ENCODE measurements at places on chromosomes 11 and 22.

- peak; percentile 69 for DNase-seq
Observed at GRCh38 chr11:130629039-130629438, 180.6 kb downstream of the ADAMTS15 start.

DNA sequence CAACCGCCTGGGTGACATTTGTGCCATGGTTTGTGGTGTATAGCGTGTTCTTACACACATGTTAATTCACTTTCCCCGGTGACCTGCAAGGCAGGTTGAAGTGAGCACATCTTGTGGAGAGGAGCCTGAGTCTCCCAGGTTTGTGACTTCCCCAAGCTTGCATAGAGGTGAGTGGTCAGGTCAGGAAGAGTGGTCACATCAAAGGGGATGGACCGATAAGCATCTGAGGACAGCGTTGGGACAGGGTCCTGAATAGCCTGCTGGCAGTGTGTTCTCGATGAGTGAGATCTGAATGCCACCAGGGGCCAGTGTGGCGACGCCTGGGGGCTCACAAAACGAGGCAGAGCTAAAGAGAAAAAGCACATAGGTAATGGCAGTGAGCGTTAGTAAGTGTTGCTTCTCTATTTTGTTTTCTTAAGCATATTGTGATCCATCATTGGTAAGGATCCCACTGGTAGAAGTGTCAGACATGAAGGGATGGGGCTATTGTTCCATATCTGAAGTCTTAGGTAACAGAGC is 154.6 kb downstream of the GRIK4 start:
- DNase-seq = no peak

DNA sequence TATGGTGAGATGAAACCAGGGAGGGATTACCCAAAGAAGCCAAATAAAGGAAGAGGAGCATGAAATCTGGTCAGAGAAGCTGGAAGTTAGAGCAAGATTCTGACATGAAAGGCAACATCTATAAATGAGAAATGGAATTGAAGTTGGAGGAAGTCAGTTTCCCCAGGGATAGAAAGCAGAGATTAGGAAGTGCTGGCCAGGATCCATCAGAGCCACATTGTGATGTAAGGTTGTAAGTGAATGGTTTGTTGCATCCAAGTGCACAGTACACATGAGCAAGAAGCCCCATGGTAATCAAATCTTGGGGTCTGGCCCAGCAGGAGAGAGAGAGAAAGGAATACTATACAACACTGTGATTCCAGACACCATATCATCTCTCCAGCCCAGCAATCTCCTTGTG is 6.6 kb upstream of the NLRP10 start:
- DNase-seq = no peak

DNA sequence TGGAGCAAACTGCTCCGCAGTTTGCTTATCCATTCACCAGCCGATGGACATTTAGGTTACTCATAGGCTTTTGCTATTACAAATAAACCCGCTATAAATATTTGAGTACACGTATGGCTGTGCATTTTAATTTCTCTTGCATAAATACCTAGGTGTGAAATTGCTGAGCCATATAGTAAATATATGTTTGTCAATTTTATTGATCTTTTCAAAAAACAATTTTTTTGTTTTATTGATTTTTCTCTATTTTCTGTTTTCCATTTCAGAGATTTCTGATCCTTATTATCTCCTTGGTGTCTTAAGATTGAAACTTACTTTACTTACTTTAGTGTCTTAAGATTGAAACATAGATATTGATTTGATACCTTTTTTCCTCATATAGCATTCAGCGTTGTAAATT is 4.5 kb downstream of the ZNF74 start:
- no peak for DNase-seq

DNA sequence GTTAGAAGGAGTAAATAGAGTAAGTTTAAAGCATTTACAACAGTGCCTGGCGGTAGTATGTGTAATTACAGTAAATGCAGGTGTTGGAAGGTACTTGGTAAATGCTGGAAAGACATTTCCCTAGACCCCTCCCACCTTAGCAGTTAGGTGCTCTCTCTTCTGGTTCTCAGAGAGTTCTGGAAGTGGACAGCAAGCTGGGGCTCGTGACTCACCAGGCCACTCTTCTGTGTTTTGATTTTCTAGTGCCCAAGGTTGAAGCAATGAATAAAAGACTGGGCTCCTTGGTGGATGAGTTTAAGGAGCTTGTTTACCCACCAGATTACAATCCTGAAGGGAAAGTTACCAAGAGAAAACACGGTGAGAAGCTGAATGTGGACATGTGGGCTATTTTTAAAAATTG is 27.6 kb downstream of the SNU13 start:
- no peak for DNase-seq

DNA sequence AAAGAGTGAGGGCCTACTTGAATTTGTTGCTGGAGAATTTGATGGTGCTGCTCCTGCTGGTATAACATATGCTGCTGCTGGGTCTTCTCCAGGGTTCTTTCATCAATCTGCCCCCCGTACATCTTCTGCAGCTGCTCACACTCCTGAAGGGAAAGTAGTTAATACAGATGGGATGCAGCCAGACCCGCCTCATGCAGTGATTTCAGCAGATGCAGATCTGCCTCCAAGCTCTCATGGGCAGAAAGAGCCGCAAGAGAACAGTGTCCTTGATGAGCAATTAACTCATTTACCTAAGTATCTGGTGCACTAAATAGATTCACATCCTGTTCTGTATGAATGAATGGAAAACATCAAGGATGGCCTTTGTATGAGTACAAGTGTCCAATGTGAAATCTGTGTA is 24.8 kb upstream of the APOA1 start:
- peak; percentile 53 for DNase-seq

DNA sequence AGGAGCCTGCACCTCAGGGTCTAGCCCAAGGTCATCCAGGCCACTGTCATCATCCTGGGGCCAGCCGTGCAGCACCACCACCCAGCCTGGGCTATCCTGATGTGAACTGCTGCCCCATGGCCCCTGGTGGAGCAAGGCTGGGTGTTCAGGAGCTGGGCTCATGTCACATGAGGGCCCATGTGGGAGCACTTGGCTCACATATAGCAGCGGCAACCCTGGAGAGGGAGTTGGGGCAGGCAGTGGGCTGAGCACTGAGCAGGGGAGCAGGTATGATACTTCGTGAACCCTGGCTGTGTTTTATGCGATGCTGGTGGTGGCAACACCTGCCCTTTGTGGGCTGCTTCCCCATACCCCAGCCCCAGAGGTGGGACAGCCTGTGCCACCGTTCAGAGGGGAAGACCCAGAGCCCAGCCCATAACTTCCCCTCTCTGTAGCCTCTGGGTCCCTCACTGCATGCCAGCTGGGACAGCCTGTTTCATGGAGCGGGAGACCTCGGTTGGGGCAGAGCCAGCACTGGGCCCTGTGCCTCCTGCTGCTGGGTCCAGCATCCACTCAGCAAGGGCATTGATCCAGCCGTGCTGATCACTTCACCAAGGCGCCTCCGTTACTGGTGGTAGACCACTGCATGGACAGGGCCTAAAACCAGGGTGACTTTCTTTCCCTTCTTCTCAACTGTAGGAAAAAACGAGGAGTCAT is 62.5 kb upstream of the SUSD2 start:
- no peak for DNase-seq

DNA sequence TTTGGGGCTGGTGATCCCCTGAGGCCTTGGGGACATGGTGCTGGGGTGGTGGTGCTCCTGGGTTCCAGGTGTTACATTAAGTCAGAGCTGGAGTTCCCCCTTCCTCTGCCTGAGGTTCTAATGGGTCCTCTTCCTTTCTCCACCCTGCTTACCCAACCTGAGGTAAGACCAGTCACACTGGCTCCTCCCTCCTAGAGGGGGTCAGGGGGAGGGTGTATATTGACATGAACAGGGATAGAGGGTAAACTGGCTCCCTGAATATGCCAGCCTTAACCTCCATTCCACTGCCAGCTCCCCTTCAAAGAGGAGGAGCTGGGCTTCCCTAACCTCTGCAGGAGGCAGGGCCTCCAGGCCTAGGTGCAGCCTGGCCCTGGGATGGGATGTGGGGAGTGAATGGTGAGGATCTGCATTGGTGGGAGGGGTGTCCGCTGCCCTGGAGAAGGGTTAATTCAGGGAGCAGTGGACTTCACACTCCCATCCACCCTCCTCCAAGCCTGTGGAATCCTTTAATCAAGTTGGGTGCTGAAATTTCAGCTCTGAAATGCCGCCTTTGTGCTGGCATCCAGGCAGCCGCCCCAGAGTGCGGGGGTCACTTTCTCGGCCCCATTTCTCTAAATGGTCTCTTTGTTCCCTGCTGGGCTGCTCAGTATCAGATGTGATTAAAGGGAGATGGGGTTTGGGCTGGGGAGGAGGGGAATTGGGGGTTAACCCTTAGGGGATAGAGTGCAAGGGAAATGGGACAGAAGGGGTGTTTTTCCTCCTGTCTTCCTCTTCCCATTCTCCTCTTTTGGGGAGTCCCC is 15.2 kb downstream of the POLR2F start:
- no peak for DNase-seq

DNA sequence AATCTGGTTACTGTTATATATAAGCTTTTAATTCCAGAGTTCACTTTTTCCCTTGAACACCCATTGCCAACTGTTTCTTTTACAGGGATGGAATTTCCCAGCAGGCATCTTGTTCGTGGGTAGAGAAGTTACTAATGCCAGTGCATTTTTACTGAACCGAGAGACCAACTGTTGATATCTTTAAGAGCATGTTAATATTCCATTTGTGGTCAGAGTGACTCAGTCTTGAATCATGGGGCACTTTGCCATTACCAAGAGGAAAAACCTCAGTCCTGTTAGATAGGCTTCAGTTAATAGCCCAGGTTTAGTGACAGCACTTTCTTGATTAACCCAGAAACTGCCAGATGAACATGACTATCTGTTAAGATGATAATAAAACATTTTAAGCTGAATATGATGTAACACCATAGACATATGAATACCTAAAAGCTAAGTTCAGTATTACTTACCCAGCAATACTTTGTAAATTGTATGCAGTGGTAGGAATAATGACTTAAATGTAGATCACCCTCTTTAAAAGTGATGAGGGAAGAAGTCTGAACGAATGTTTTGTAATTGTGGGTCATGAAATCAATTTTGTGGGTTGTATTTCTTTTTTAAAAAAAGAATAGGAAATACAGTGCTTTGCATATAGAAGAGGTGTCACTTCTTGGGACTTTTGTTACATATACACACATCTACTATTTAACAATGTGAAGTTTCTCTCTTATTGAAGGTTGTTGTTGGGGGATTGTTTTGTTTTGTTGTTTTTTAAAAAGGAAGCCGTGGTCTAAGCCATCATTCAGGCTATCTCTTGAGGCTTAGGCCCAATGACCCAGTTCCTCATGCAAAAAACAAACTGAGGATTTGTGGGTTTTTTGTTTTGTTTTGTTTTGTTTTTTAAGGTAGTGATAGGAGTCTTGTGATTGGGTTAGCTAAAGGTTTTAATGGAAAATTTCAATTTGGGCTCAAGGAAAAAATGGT is 79.2 kb upstream of the GRIK4 start:
- DNase-seq = no peak

GRCh38 chr11:19868281-19868821 is 155.7 kb downstream of the NAV2 start:
- peak; percentile 56 for DNase-seq

DNA sequence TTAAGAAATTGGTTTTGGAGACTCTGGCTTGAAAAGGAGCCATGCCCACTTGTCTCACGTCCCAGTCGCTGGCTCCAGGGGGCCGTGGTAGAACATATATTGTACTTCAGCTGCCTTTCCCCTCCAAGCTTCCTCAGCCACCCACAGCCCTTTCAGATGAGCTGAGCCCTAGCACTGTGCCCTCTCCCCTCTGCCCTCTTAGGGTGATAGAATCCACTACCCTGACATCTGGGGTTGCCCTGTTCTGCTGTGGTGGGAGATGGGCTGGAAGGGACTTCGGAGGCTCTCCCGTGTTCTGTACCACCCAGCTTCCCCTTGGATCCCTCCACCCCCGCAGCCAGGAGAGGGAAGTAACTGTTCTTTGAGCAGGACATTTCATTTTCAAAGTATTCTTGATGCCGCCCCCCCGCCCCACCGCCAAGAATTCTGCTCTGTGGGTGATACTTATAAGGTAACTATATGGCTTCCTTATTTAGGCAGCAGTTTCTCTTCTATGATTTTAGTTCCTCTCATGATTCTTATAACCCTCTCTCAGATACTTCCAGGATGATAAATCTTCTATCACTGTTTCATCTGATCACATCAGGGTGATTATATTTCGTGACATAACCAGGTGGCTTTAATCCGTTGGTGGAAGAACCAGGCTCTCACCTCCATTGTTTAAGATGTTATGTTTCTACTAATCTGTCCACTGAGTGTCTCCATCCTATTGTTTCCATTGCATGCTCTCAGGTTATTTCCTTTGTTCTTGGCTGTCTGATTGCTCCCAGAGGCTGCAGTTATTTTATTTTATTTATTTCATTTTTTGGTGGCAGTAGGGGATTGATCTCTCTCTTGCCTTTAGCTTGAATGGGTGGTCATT is 24.1 kb downstream of the ZBTB16 start:
- DNase-seq = no peak

- peak; percentile 77 for DNase-seq
Observed at GRCh38 chr22:49767355-49768062, 60.2 kb downstream of the BRD1 start.

DNA sequence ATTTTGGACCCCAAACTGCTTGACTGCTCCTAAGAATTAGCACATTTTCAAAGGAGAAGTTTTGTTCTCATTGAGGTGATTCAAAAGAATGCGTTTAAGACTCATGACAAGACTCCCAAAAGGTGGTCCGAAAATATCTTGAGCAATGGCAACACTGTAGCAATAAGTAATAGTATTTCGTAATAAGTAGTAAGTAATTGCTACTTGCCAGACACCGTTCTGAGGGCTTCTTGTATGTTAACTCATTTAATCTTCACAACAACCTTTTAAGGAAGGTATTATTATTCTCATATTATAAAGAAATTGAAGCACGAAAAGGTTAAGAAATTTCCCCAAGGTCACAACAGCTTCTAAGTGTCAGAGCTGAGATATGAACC is 184.0 kb upstream of the SORL1-AS1 start:
- DNase-seq = no peak

DNA sequence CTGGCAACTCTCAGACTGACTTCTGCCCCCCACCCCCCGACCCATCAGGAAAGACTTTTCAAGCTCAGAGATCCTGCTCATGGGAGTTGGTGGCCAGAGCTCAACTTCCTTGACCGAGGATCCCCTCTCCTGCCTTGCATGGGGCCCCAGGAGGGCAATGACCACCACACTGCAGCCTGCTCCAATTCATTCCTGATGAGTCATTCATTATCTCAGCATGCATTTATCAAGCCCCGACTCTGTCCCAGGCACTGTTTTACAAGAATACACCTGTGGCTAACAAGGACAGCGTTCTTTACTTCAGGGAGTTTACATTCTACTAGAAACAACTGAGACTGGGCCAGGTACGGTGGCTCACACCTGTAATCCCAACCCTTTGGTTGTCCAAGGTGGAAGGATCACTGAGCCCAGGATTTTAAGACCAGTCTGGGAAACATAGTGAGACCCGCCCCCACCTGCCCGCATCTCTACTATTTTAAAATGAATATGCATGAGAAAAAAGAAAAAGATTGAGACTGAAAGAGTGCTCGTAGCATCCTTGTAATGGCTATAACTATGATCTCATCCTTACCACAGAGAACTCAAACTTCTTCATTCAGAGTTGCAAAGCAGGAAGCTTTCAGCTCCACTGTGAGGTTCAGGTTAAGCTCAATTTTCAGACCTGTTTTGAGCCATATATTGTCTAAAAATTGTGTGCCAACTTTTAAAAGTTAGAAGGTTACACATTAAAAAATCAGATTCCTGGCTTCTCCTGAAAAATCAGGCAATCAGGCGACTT is 60.4 kb downstream of the FEZ1 start:
- no peak for DNase-seq
